ENCODE measurements at places on chromosomes 11 and 22. TPM values are rescaled to one million over a fixed set of nuclear protein-coding genes. Genes with fewer than 3 reads are reported as not detected.

Gene ANO9
- 2.0 TPM for total RNA-seq

Gene IGSF9B
- not detected for total RNA-seq

Gene OVCH2
- total RNA-seq, result not detected

Gene MPPED1
- 0.06 TPM for total RNA-seq

Gene P2RX6
- not detected for total RNA-seq

Measured in glomerular endothelial cell (primary cell).